CD4-positive, alpha-beta T cell treated with Interleukin-10 for 1 hour (primary cell): ENCODE measurements at places on chromosomes 3 and 15.

DNA sequence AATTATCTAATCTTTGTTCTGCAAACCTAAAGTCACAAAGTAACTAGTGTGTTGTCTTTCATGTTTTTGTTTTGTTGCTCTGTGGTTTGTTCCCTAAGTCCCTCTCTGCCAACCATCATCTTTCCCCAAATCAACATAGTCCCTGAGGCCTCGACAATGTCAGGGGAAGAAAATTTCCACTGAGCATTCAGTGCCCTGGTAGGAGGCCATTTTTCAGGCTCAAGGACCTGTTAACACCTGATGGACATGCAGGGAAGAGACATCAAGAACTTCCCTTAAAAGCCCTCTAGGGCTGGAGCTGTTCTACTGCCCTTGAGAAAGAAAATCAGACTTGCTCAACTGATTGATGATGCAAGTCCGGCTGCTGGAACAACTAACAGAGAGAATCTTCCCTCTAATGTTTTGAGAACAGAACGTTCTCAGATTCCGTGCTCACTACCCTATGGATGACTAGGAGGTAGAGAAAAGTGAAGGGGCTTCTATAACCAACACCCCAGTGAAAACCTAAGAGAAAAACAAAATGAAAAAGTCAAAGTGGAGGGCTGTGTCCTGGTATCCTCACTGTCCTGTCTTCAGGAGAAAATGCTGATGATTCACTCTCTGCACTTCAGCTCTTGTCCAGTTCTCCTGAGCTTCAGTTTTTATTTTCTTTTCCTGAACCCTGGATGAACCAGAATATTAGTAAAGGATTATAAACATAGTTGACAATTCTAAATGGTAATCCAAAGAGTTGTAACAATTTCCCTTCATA, 373.1 kb downstream of the FOXP1 start:
- DNase-seq = no peak

GRCh38 chr3:108378153-108378951, 82.0 kb downstream of the HHLA2 start:
- DNase-seq = no peak

GRCh38 chr3:133944641-133945380, 49.1 kb upstream of the RAB6B start:
- DNase-seq = no peak

DNA sequence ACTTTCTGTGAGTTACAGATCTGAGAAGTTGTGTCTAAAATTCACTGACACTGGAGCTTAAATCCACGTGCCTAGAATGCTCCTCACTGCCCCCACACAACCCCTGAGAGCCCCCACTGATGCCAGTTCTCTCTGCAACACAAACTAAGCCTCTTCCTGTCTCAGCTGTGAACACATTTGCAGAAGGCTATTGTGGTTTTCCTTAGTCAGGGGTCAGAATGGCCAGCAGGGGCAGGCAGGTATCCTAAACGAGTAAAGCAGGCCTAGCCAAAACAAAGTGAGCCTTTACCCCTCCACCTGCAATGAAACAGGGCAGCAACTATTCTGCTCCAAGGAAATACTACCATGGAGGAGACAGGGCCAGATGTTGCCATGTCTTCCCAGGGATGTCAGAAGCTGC, 78.6 kb downstream of the FHIT start:
- no peak for DNase-seq

DNA sequence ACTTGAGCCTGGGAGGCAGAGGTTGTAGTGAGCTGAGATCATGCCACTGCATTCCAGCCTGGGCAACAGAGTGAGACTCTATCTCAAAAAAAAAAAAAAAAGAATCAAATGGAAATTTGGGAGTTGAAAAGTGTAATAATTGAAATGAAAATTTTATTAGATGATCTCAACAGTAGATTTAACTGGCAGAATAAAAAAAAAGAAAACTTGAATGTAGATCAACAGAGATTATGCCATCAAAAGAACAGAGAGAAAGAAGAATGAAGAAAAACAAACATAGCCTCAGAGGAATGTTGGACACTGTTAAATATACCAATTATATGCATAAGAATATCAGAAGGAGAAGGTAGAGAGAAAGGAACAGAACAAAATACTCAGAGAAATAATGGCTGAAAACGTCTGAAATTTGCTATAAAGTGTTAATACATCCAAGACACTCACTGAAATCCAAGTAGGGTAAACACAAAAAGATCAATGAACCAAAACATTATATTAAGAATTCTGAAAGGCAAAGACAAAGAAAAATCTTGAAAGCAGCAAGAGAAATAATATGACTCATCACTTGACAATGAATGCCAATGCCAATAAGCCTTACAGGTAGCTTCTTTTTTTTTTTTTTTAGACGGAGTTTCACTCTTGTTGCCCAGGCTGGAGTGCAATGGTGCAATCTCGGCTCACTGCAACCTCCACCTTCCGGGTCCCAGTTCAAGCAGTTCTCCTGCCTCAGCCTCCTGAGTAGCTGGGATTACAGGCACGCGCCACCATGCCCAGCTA, 14.6 kb upstream of the ELP6 start:
- no peak for DNase-seq
